ENCODE measurements at places on chromosomes 11 and 22.

- H3K4me1 ChIP-seq = no peaks in the 10 kb centered on the region
- H3K27me3 ChIP-seq = no peaks in the 10 kb centered on the region
- no peak overlapping the region for H3K27ac ChIP-seq
- no peak overlapping the region for H3K4me3 ChIP-seq
Measured at GRCh38 chr11:64219354-64219684, 6.7 kb downstream of the TRPT1 start.

- H3K27me3 ChIP-seq = peaks cover 67% of the 10 kb centered on the region
- no peak overlapping the region for H3K4me3 ChIP-seq
- H3K4me1 ChIP-seq = no peaks in the 10 kb centered on the region
- no peaks in the 10 kb centered on the region for H3K36me3 ChIP-seq
- DNase-seq = no peak
- no peak overlapping the region for H3K27ac ChIP-seq
Measured at GRCh38 chr11:133529807-133530500, 2.3 kb downstream of the OPCML start.

- H3K27ac ChIP-seq = no peak overlapping the region
- H3K27me3 ChIP-seq = no peaks in the 10 kb centered on the region
- DNase-seq = no peak
- H3K36me3 ChIP-seq = no peaks in the 10 kb centered on the region
Measured at GRCh38 chr11:82959987-82960778, 58.6 kb downstream of the DDIAS start.

- H3K27me3 ChIP-seq = no peaks in the 10 kb centered on the region
- H3K4me3 ChIP-seq = peak overlapping the region; percentile 68
- H3K36me3 ChIP-seq = no peaks in the 10 kb centered on the region
- peaks cover 16% of the 10 kb centered on the region for H3K4me1 ChIP-seq
Measured at GRCh38 chr11:575313-575995, 816 bp upstream of the PHRF1 start.

- H3K27me3 ChIP-seq = no peaks in the 10 kb centered on the region
- H3K27ac ChIP-seq = no peak overlapping the region
- no peaks in the 10 kb centered on the region for H3K4me1 ChIP-seq
- no peak for DNase-seq
- H3K36me3 ChIP-seq = peaks cover 81% of the 10 kb centered on the region
Measured at GRCh38 chr22:38724926-38725571, 19.3 kb downstream of the GTPBP1 start.

- H3K4me1 ChIP-seq = no peaks in the 10 kb centered on the region
- H3K27me3 ChIP-seq = peaks cover 32% of the 10 kb centered on the region
- DNase-seq = no peak
Measured at GRCh38 chr11:64627371-64627770, 36.4 kb downstream of the SLC22A12 start.

DNA sequence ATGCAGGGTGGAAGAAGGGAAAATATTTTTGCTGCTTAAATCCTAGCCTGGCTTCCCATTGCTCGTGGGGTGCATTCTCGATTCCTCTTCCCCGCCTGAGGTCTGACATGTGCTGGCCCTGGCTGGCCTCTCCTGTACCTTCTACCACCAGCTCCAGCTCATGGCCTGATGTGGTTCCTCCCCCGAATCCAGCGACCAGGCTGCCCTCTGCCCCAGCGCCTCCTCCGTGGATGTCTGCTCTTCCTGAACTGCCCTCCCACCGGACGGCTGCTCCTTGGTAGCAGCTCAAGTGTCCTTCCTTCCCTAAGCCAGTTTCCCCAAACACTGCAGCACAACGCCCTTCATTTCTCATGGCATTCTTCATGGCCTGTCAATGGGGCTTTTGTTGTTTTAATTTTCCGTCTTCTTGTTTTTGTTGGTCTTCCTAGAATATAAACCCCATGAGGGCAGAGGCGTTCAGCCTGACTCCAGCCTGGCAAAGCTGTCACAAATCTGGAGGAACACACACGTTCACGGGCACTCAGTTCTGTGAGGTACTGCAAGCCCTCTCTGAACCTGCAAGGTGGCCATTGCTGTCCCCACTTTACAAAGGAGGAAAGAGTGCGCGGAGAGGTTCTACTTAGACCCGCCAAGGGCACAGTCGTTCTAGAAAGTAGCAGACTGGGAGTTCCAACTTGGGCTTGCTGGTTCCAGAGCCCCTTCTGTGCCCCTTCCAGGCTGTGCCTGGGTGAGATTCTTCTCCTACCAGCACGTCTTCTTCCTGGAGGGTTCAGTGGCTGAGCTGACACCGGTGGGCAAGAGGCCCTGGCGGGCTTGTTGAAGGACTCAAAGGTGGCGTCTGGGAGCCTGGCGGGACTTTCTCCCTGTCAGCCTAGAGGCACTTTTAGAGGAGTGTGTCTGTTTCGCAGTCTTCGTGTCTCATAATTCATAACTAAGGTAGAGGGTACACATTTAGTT, 953 bp upstream of the LRP5 start:
- no peaks in the 10 kb centered on the region for H3K36me3 ChIP-seq
- no peak for DNase-seq
- peak overlapping the region; percentile 50 for H3K4me3 ChIP-seq
- peaks cover 24% of the 10 kb centered on the region for H3K4me1 ChIP-seq

GRCh38 chr11:32259641-32260081, 168.8 kb downstream of the RCN1 start:
- H3K27me3 ChIP-seq = peaks cover 8% of the 10 kb centered on the region
- no peak overlapping the region for H3K27ac ChIP-seq
- 0 out of 2 replicates have a peak, but pooled peaks cover 6% of the 10 kb centered on the region for H3K4me1 ChIP-seq
- no peak overlapping the region for H3K4me3 ChIP-seq
- H3K36me3 ChIP-seq = no peaks in the 10 kb centered on the region
- peak; percentile 71 for DNase-seq

GRCh38 chr11:120295099-120295498, 30.0 kb upstream of the TLCD5 start:
- no peak overlapping the region for H3K27ac ChIP-seq
- no peaks in the 10 kb centered on the region for H3K36me3 ChIP-seq

GRCh38 chr11:107928767-107929507, 689 bp downstream of the RAB39A start:
- H3K27me3 ChIP-seq = peaks cover 18% of the 10 kb centered on the region
- H3K4me1 ChIP-seq = peaks cover 15% of the 10 kb centered on the region
- no peak overlapping the region for H3K27ac ChIP-seq
- no peak overlapping the region for H3K4me3 ChIP-seq
- DNase-seq = no peak
- H3K36me3 ChIP-seq = no peaks in the 10 kb centered on the region

DNA sequence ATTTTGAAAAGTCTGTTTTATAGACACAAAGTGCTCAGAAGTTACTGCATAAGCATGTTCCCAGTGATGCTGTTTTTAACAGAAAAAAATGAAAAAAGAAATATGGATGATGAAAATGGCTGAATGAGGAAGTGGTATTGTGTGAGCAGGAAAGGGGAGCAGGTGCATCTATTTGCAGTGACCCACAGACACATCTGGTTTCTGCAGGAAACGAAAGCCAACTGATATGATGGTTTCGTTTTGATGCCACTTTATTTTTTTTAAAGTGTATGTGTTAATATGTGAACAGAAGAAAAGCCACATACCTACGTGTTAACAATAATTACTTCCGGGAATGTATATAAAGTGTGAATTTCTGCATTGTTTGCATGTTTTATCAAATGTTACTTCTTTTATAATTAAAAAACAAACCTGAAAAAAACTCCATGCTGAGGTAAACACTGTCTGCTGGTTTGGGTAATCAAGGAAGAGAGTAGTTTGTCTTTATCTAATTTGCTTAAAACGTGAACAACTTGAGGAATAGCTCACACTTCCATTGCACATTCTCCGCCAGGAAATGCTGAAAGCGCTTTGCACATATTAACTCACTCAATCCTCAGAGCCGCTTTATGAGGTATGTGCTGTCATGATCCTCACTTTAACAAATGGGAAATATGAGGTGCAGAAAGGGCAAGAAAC, 1335.9 kb downstream of the TBC1D22A start:
- no peak for DNase-seq
- no peak overlapping the region for H3K4me3 ChIP-seq

GRCh38 chr11:8239040-8239439, 24.6 kb downstream of the LMO1 start:
- no peak for DNase-seq
- no peak overlapping the region for H3K4me3 ChIP-seq
- no peaks in the 10 kb centered on the region for H3K27me3 ChIP-seq
- no peak overlapping the region for H3K27ac ChIP-seq
- H3K36me3 ChIP-seq = no peaks in the 10 kb centered on the region
- H3K4me1 ChIP-seq = peaks cover 11% of the 10 kb centered on the region

- DNase-seq = no peak
- H3K27ac ChIP-seq = no peak overlapping the region
- no peak overlapping the region for H3K4me3 ChIP-seq
- H3K27me3 ChIP-seq = no peaks in the 10 kb centered on the region
Measured at GRCh38 chr22:17960695-17961445, 63.5 kb downstream of the MICAL3 start.

GRCh38 chr11:77753230-77753629, 67.3 kb downstream of the RSF1 start:
- H3K36me3 ChIP-seq = peaks cover 23% of the 10 kb centered on the region
- no peak for DNase-seq
- no peaks in the 10 kb centered on the region for H3K4me1 ChIP-seq

GRCh38 chr22:39545386-39546365, 13.1 kb upstream of the RPS19BP1 start:
- DNase-seq = no peak
- H3K4me3 ChIP-seq = no peak overlapping the region
- no peaks in the 10 kb centered on the region for H3K36me3 ChIP-seq
- H3K27ac ChIP-seq = no peak overlapping the region

- H3K27ac ChIP-seq = no peak overlapping the region
- no peak overlapping the region for H3K4me3 ChIP-seq
- H3K36me3 ChIP-seq = no peaks in the 10 kb centered on the region
- no peaks in the 10 kb centered on the region for H3K27me3 ChIP-seq
Measured at GRCh38 chr22:33780531-33781136, 139.6 kb downstream of the LARGE1 start.

- no peak for DNase-seq
- H3K4me1 ChIP-seq = peaks cover 9% of the 10 kb centered on the region
- H3K27ac ChIP-seq = no peak overlapping the region
Measured at GRCh38 chr22:31087744-31088215, 6.7 kb downstream of the SMTN start.

DNA sequence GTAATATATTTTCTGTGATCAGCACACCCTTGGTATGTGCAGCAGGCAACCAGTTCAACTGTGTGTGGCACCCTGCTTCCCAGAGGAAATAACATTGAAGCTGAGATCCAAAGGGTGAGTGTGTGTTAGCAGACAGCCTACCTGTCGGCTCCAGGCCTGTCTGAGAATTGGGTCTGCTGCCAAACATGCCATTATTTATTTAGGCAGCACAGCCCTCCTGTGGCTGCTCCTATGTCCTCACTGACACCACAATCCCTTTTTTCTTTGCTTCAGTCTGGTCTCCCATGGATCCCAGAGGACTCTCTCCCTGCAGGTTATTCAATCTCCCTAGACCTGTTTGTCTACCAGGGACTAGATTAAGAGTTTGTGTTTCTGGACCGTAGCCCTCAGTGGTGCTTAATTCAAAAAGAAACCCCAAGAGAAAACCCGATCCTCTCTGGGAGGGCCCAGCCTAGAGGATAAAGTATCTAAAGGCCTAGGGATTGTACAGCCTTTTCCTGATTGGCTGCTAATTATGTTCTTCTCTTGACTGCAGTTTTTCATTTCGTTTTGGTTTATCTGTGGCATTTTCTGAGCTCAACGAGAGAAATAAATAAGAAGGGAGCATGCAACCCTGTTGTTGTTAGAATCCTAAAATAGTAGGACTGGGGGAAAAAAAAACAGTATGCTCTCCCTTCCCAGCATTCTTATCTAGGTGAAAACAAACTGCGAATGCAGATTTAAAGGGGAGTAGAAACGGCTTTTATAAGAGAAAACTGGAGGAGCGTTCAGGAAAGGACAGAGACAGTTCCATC, 24.1 kb downstream of the KCNE3 start:
- H3K27ac ChIP-seq = no peak overlapping the region
- no peaks in the 10 kb centered on the region for H3K36me3 ChIP-seq
- peaks cover 7% of the 10 kb centered on the region for H3K4me1 ChIP-seq
- DNase-seq = peak; percentile 57

DNA sequence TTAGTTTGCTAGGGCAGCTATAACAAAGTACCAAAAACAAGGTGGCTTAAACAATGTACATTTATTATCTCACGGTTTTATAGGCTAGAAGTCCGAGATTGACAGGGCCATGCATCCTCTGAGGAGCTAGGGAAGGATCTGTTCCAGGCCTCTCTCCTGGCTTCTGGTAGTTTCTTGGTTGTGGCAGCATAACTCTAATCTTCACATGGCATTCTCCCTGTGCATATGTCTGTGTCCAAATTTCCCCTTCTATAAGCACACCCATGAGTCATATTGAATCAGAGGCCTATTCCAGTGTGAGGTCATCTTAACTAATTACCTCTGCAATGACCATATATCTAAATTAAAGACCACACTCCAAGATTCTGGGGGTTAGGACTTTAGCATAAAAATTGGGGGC, 31.3 kb upstream of the MMP13 start:
- no peak overlapping the region for H3K27ac ChIP-seq
- no peaks in the 10 kb centered on the region for H3K36me3 ChIP-seq
- H3K4me1 ChIP-seq = no peaks in the 10 kb centered on the region
- DNase-seq = peak; percentile 36
- H3K4me3 ChIP-seq = no peak overlapping the region

GRCh38 chr22:39593066-39593930, 22.7 kb downstream of the CACNA1I start:
- H3K4me1 ChIP-seq = peaks cover 30% of the 10 kb centered on the region
- DNase-seq = no peak
- no peaks in the 10 kb centered on the region for H3K27me3 ChIP-seq
- peak overlapping the region; percentile 60 for H3K27ac ChIP-seq
- H3K4me3 ChIP-seq = no peak overlapping the region

- no peak overlapping the region for H3K4me3 ChIP-seq
- H3K27me3 ChIP-seq = no peaks in the 10 kb centered on the region
- H3K36me3 ChIP-seq = no peaks in the 10 kb centered on the region
Measured at GRCh38 chr11:41118521-41118920, 340.9 kb downstream of the LRRC4C start.

DNA sequence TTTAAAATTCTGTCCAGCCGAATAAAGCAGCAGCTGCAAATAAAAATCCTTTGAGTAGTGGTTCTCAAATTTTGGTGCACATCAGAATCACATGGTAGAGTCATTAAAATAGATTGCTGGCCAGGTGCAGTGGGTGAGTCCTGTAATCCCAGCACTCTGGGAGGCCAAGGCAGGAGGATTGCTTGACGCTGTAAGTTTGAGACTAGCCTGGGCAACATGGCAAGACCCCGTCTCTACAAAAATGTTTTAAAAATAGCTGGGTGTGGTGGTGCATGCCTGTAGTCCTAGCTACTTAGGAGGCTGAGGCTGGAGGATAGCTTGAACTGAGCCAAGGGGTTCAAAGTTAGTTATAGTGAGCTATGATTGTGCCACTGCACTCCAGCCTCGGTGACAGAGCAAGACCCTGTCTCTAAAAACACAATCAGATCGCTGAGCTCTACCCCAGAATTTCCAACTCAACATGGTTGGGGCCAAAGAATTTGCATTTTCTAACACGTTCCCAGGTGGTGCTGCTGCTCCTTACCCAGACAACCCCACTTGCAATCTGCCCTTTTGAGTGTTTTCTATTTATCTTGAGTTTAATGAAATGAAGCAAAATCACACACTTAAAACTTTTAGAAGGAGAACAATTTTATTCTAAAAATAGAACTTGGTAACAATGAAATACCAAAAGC, 48.8 kb downstream of the BIRC2 start:
- no peak for DNase-seq
- no peak overlapping the region for H3K27ac ChIP-seq
- no peaks in the 10 kb centered on the region for H3K4me1 ChIP-seq
- H3K27me3 ChIP-seq = no peaks in the 10 kb centered on the region
- H3K36me3 ChIP-seq = peaks cover 42% of the 10 kb centered on the region
